NCI-H524 treated with DMSO at 0.1 percent for 48 hours (cell line): ENCODE measurements at places on chromosomes 13 and 19.

DNA sequence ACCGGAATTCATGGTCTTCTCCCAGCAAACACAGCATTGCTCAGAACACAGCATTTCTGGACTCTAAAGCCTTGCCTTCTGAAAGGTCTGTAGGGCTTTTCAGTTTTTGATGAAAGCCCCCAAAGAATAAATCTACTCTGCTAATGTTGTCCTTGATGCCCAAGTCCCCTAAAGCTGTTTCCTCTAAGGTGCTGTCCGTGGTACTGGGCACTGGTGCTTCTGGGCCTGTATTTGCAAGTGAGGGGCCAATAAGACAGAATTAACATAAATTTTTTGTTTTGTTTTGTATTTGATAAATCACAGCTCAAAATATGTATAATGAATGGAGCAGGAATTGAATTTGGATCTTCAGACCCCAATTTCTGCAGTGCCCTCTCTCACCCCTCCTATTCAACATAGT is 12.1 kb upstream of the LGALS13 start:
- DNase-seq, result no peak

GRCh38 chr13:54511366-54511765 is 1482.8 kb downstream of the OLFM4 start:
- DNase-seq, result no peak

DNA sequence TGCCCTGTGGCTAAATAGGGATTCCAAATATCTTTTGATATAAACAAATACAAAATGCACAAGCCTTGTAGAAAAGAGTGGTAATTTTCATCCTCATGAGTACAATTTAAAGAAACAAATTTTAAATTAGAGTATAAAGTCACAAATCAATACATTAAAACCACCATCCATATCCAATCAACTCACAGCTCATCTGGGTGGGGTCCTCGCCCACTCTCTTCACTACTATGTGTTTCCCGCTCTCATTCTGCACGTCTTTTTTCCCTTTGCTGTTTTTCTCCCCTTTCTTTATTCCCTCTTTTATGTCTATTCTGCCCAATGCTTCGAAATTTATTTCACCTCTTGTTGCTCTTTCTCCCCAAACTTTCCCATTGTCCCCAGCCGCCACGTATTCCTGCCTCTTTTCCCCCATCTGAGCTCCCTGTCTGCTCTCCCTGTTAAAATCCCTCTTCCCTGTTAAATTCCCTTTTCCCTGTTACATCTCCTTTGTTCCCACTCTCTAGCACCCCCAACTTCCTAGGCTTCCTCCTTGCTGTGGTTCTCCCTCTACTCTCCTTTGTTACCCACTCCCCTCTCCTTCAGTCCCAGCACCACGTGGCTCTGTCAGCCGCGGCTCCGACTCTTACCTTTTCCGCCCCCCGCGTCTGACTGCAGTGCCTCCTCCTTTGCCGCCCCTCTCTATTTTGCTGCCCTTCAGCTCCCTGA is 1.3 kb downstream of the ZNF616 start:
- peak; percentile 0 for DNase-seq

DNA sequence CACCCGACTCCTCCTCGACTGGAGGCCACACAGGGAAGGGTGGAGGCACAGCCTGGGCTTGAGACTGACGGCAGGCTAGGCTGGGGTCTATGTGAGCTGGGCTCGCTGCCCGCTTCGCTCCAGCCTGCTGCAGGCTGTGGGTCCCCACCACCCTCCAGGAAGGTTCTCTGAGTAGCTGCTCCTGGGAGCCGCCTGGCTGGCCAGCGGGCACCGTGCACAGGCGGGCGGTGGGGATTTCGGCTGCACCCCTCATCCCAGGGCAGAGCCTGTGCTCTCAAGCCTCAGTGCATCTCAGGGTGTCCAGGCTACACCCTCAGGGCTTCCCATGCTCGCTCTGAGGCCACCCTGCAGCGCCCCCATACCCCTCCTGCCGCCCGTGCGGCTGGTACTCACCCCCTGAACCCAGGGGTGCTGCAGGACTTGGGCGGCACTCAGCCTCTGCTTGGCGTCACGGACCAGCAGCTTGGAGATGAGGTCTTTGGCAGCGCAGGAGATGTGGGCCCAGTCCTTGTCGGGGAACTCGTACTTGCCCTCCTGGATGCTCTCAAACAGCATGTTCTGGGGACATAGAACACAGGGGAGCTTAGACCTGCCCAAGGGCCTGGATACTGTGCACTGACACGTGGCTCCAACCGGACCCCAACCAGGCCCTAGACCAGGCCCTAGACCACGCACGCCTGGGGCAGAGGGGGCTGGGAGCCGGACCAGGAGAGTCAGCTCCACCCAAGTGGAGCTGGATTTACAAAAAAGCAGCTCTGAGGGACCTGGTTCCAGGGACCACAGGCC is 10.2 kb downstream of the MKNK2 start:
- no peak for DNase-seq

GRCh38 chr19:33205531-33206260 is 11.6 kb downstream of the LRP3 start:
- no peak for DNase-seq

GRCh38 chr13:111875915-111876314 is 191.0 kb upstream of the SOX1 start:
- DNase-seq, result no peak

DNA sequence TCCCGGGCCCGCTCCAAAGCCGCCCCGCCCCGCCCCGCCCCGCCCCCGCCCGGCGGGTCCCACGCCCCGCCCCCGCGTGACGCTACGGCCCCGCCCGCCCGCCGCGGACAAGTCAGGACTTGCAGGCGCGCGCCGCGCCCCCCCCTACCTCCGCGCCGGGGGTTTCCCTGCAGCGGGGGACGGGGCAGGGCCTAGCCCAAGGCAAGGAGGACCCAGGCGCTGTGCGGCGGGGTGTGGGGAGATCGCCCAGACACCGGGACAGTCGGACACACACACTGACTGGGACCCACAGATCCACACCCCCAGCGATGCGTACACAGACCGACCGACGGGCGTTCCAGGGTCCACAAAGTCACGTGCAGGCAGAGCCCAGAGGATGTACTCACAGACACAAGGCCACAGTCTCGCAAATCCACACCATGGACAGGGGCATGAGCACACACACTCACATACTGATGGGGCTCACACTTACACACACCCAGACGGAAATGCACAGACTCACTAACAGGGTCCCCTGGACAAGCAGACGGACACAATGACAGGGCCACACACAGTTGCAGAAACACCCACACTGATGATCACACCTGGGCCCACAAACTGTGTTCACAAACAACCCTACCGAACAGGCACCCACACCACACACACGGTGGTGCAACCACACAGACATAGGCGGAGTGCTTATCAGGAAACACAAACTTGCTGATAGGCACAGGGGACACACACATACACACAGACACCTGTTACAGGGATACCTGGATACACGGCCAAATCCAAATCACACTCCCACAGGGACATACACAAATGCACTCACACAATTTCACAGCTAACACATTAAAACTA is 436 bp upstream of the BBC3 start:
- no peak for DNase-seq

DNA sequence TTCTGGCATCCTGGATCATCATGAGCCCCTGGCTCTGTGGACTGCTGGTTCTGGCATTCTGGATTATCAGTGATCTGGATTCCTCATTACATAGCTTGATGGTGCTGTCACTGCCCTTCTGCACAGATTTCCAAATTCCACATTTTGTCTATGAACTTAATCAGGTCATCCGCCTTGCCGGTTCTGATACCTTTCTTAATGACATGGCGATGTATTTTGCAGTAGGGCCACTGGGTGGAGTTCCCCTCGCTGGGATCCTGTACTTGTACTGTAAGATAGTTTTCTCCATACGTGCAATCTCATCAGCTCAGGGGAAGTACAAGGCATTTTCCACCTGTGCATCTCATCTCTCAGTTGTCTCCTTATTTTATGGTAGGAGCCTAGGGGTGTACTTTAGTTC is 24.4 kb upstream of the OR7C2 start:
- DNase-seq, result no peak

DNA sequence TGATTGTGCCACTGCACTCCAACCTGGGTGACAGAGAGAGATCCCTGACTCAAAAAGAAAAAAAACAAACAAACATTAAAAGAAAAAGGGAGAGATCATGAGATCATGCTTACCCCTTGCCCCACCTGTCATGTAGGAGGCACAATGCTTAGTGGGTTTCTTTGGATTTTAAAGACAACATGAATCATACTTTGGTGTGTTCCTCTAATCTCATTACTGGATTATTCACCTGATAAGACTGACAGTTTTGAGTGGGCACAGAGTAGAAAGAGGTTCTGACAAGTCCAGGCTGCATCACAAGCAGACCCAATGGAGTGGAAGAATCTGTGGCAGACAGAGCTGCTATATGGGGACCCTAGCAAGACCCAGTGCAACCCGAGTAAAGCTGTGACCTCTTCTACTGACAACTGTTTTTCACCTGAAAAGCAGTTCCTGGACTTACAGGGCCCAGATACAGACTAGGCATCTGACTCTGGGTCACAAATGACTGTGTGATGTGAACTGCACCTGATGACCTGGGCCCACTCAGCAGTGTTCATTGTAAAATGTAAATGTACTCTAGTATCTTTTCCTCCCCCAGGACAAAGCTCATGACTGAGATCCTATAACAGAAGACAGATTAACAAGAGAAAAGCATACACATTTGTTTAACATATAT is 28.9 kb upstream of the USP12 start:
- no peak for DNase-seq

DNA sequence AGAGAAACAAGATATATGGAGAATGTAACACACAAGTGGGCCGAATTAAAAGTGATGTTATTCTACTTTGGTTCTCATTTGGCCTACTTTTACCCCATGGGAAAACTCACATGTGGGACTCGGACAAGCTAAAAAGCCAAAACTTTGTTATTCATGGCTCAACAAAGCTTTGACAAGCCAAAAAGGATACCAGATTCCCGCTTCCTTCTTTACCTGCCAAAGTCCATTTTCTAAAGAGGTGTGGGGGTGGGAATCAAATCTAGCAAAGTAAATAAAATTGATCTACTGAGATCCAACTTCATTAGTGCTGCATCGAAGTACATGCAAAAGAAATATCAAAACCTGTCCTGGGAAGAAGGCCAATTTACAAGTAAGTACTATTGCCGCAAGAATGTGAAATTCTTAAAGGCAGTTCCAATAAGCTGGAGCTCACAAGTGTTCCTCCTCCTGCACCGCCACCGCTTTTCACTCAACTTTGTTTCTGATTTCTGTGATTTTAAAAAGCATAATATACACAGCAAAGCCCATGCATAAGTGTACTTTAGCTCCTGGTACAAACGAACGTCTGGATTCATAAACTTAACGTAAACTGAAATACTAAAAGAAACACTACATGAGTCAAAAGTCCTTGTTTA is 1.1 kb downstream of the LNX2 start:
- DNase-seq, result no peak

GRCh38 chr13:31739226-31739625 is at the start of gene RXFP2:
RXFP2 (plus strand) TSS chr13:31739526; CDS start chr13:31739613, 87 bp downstream.
- DNase-seq, result no peak

DNA sequence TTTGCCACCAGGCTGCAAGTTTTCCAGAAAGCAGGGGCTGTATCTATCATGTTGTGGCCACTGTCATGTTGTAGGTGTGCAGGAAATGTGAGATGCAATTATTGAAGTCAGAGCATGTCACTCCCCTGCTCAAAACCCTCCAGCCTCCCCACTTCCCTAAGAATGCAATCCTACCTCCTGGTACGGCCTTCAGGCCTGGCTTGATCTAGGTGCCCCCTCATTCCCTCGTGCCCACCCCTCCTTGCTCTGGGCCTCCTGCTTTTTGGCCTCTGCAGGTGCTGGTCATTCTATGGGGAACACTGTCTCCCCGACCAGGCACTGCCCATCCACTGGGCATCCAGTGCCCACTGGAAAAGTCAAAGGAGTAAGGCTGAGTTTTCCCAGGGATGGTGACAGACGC is 28.5 kb upstream of the MATK start:
- DNase-seq, result no peak

GRCh38 chr19:12701596-12702282 is 5.3 kb upstream of the FBXW9 start:
- no peak for DNase-seq

GRCh38 chr13:72508392-72508791 is 219.0 kb downstream of the MZT1 start:
- no peak for DNase-seq

DNA sequence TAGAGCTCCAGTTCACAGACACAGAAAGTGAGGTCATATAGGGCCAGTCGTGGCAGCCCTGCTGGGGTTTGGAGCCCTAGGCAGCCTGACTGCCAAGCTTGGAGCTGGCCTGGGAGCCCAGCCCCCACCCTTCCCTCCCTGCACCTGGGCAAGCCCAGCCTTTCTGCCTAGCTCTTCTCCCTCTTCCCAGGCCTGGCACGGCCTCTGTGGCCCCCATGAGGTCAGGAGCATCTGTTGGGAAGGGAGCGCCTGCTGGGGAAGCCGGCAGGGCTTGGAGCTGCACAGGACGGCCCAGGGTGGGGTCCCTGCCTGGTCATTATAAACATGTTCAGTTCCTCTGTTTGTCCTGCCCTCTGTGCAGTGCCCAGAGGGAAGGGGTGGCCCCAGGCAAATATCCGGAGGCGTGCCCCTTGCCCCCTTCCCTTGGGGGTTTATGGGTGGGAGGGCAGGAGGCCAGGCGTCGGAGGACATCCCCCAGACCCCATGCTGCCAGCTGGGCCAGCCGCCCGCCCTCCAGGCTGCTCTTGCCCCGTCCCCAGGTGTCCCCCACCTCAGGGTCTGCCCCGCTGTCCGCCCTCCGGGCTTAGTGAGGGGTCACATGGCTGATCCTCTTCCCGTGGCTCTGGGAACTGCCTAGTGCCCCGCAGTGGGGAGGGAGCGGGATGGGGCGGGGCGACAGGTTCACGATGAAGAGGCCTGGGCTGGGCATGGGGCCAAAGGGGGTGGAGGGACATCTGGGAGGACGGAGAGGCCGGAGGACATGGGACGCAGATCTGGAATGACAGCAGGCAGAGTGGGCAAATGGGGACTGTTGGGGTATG is 30.0 kb upstream of the NCCRP1 start:
- DNase-seq, result no peak
